Brain (organoid and tissue), 16 donors: ENCODE measurements at places on chromosomes 12 and 14.

- DNase-seq, result no peak
These were observed 8.4 kb downstream of the PPP2R3C start for GRCh38 chr14:35113308-35113950.

DNA sequence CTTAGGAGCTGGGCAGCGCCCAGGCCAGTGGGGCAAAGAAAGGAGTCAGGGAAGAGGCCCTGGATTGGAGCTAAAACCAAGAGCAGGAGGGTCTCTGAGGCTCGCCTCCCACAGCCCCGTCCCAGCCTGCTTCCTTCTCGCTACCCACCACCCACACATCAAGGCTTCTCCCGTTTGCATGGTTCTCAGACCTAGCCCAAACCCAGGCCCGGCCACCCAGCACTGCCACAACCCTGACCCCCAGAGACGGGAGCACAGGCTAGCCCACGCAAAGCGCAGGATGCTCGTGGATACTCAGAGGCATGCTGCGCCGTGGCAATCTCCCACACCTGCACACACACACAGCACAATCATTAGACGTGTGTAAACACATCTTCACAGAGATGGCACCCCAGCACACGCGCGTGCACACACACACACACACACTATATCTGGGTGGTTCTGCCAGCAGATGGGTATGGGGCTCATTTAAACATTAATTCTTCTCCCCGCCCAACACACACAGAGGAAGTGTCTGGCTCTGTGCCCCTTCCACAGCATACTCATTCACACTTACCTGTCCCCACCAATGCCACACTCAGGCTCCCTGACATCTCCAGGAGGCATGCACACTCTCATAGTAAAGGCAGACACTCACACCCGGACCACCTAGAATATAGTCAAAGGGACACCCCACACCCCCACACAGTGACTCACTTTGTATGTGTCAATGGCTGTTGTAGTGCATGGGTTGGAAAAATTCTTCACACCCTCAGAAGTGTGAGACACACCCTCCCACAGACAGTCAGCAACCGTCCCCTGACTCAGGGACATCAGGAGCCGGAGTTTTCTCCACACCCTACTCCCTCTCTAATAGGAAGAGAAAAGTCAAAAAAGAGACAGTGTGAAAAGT, 1.1 kb downstream of the CARMIL3 start:
- no peak for DNase-seq

DNA sequence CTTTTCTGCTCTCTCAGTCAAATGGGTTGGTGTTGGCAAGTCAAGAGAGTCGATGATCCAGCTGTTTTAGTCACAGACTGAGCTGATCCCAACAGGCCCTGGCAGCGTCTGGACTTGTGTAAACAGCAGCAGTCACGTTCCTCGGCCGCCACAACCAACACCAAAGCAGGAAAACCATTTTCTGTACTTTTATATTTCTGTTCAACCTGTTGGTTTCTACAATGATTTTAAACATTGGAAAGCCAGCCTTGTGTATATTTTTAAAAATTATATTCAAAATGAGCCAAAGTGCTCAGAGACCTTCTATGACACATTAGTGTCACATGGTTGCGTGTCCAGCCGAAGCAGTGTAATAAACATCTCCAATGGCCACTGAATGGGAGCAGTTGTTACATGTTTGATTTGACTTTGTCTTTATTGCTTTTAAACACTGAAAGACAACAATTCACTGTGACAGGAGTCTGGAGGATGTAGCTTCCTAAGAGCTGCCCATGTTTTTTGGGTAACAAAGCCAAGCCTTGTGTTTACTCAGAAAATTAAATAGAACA, 5.9 kb upstream of the SIVA1 start:
- DNase-seq, result no peak

GRCh38 chr14:105287249-105288102, 13.3 kb downstream of the BRF1 start:
- DNase-seq, result no peak

GRCh38 chr14:39773387-39774126, 341.3 kb upstream of the FBXO33 start:
- no peak for DNase-seq

GRCh38 chr14:54967496-54967895, 59.4 kb downstream of the WDHD1 start:
- DNase-seq, result no peak

DNA sequence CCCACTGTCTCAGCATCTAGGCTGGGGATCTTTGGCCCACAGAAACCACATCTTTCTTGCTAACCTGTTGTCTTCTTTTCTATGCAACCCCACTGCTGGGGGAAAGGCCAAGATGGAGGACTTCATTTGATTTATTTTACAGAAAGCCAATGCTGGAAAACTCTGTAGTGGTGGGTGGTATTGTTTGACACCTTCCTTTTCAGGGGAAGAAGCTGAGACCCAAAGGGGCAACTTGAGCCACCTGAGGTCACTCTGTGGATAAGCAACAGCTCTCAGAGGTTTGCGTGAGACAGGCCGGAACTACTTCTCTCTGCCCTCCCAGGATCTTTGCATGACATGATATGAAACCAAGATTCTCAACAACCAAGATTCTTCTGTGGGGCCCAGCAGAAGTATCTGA, 645.2 kb downstream of the VRK1 start:
- DNase-seq, result no peak

GRCh38 chr14:31371646-31372045, 48.7 kb downstream of the HEATR5A start:
- no peak for DNase-seq

DNA sequence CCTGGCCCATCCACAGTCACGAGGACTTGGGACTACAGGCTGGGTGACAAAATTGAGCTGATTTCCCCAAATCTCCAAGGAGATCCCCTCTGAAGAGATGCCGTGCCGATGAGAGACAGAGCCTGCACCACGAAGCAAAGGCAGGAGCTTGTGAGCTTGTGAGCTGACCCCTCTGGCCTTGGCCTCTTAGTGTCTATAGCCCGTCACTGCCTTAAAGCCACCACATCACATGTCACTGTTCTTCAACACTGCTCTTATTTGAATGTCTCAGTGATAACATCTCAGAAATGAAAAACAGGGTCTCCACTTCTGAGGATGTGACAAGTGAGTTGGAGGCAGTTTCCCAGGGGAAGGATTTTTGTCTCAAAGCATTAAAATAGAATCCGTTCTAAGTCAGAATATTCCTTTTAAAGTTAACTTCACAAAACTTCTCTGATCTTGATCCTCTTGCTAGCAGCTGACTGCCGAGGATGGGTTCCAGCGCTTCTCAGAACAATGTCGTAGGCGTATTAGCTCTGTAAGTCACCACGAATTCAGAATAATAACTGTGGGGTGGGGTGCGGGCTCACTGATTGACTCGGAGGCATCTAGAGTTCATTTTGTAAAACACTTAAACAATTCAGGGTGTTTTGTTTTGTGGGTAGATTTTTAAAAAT, 37.5 kb downstream of the CHST11 start:
- DNase-seq, result no peak

GRCh38 chr12:78929075-78929418, 64.5 kb downstream of the SYT1 start:
- DNase-seq, result no peak

DNA sequence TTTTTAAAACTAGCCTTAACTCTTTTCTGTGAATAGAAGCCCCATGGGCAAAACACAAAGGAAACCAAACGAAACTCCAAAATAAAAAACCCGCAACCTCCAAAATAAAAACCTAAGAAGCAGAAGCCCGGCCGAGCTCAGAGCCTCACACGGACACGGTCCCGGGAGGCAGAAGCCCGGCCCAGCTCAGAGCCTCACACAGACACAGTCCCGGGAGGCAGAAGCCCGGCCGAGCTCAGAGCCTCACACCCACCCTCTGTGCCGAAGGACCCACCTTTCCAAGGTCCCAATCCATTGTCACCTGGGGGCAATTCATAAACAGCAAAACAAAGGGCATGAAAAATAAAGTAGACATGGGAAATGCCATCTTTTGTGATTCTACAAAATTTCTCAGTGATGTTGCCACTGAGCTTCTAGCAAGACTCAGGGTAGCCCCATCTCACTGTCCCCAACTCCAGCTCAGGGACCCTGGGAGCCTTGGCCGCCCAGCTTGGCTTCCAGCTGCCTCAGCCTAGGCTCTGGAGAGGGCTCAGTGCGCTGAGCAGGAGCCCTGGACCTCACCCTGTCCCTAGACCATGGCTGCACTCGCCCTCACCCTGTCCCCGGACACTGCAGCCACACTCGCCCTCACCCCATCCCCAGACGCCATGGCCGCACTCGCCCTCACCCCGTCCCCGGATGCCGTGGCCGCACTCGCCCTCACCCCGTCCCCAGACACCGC, 82.2 kb downstream of the GALNT9 start:
- DNase-seq, result no peak

- DNase-seq, result peak; percentile 24
These were observed 182.9 kb upstream of the FAR2 start for GRCh38 chr12:28966046-28966780.

- DNase-seq, result peak; percentile 25
These were observed 368.8 kb downstream of the SYT1 start for GRCh38 chr12:79233341-79233781.

- no peak for DNase-seq
These were observed 480.7 kb upstream of the RGS6 start for GRCh38 chr14:71451501-71451900.

DNA sequence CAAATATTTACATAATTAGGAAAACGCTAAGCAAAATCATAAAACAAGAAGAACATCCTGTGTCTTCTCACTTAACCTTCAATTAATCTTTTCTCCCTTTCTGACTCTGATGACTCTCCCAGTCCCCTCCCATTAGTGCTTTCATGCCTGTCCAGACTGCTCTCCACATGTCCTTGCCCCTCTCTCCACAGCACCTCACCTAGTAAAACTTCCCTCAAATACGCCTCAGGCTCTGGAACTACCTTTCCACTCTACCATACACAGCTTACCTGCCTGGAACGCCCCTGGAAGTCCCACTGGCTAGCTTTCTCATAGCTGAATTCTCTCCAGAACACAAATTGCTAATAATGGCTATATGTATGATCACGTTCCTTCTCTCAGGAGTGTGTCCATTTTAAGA, 44.7 kb downstream of the SLC5A8 start:
- DNase-seq, result no peak

- peak; percentile 76 for DNase-seq
These were observed 15.0 kb upstream of the OAS2 start for GRCh38 chr12:112963227-112963861.

GRCh38 chr14:47917344-47917954, 242.0 kb upstream of the MDGA2 start:
- peak; percentile 75 for DNase-seq

DNA sequence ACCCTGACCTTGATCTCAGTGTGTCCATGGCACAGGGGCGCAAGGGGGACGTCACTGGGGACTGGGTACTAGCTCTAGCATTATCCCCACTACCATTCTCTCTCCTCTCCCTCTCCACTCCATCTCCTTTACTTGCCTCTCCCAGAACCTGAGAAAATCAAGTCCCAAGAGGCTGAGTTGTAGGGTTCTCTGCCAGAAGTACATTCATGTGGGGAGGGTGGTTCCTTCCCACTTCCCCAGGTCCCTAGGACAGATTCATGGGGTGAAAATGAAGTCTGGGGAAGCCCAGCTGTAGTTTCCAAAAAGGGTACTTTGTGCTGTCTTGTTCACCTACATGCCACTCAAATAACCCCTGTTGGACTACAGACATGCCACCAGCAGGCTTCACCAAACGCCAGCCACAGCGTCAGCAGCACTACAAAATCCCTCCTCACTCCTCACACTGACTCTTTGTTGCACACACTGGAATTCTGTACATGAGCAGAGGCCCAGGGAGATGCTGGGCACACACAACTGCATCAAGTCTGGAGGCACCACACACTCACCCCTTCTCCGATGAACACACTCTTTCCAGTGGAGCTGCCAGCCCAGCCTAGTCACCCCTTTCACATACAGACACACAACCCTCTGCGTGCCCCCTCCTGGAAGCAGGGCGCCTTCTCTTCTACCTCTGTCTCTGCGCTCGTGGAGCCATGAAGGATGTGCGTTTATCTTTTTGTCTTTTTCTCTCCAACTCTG, 6.9 kb downstream of the RARG start:
- no peak for DNase-seq

- DNase-seq, result no peak
These were observed 51.3 kb downstream of the SLC6A12 start for GRCh38 chr12:162467-163307.

- DNase-seq, result peak; percentile 72
These were observed 1.2 kb downstream of the SSTR1 start for GRCh38 chr14:38208618-38209562.

DNA sequence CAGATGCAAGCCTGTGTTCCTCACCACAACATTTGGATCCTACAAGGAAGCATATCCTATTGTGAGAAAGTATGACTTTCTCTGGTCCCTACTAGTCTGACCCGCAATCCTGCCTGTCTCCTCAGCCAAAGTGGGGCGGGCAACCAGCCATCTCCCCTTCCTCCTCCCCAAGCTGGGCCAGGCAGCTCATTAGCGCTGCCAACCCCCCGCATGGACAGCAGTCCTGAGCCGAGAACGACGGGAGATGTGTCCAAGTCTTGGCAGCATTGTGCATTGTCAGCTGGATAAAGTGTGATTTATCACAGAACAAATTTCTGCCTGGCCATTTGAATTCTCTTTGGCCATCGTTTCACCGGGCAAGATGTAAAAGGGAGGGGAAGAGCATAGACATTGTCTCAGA, 139.4 kb downstream of the SLC15A4 start:
- peak; percentile 53 for DNase-seq

GRCh38 chr14:77804592-77804991, 4.7 kb downstream of the ADCK1 start:
- DNase-seq, result no peak

GRCh38 chr12:94560431-94561221, 89.7 kb downstream of the TMCC3 start:
- DNase-seq, result no peak

DNA sequence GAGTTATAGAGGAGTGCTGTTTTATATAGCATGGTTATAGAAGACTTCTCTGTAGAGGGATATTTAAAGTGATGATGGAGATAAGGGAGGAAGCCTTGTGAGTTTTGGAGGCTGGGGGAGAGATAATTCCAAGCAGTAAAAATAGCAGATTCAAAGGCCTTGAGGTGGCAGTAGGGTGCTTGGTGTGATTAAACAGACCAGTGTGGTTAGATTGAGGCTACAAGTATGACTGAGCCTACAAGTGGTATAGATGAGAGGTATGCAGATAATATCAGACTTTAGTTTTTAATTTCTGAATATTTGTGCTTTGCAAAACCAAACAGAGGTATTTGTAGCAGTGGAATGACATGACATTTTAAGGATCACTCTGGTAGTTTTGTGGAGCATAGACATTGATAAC, 20.3 kb downstream of the FANCM start:
- DNase-seq, result no peak

GRCh38 chr12:120574106-120574505, 7.1 kb downstream of the POP5 start:
- no peak for DNase-seq

DNA sequence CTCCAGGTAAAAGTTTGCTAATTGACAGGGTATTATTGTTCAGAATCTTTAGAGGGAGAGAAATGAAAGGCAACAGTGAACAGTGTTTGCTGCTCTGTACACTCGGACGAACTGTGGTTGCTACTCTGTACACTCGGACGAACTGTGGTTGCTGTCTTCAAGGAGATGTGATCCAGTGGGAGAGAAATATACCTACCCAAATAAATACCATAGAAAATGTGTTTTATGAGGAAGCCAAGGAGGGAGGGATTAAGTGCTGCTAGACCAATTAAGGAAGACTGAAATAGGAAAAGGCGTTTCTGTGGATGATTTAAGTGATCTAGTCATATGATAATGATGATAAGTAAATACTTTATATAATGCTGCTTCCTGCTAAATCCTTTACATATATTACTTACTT, 2.7 kb downstream of the STK38L start:
- DNase-seq, result no peak

GRCh38 chr12:65152012-65152411, 17.4 kb upstream of the LEMD3 start:
- DNase-seq, result no peak
